Motor neuron (in vitro differentiated cells): ENCODE measurements at places on chromosomes 5 and 9. TPM values are rescaled to one million over a fixed set of nuclear protein-coding genes. Genes with fewer than 3 reads are reported as not detected.

Gene F12
- total RNA-seq: 1.0 and 1.3 TPM in 2 replicates

DNA sequence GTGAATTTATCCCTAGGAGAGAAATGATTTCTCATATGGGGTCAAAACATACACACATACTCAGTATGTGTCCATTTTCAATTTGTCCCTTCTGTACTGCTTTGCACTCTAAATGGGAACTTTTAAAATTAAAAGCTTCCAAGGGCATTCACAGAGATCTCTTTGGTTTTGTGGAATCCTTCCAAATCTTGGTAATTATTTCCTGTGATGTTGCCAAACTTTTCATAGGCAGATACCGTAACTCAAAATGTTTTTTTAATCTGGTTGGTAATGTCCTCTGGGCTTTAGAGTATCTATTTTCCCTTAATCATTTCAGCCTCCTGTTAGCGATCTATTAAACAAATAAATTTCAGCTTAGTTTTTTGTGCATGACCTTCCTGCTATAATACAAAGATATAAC is 282.4 kb downstream of the ARHGEF28 start:
- ATAC-seq: no peak

GRCh38 chr5:53019320-53019719 is 30.2 kb downstream of the ITGA2 start:
- ATAC-seq: no peak

- no peak for ATAC-seq
Observed at GRCh38 chr5:36273809-36274526, 27.7 kb downstream of the RANBP3L start.
